ENCODE measurements at places on chromosomes 3 and 15.

GRCh38 chr15:70151462-70151861 lies 53.7 kb upstream of the TLE3 start:
- DNase-seq = no peak

DNA sequence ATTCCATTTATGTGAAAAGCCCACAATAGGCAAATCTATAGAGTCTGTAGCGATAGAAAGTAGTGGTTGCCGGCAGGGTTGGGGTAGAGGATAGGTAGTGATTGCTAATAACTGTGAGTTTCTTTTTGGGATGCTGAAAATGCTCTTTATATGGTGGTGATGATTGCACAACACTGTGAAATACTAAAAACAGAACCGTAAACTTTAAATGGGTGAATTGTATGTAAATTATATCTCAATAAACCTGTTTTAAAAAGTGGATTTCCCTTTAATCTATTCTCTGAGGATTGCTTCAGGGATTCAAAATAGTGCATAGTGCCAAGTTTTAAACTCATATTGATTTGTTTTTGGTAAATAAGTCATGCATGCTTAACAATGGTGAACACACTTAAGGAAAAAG lies 140.2 kb downstream of the LPP start:
- DNase-seq = no peak

DNA sequence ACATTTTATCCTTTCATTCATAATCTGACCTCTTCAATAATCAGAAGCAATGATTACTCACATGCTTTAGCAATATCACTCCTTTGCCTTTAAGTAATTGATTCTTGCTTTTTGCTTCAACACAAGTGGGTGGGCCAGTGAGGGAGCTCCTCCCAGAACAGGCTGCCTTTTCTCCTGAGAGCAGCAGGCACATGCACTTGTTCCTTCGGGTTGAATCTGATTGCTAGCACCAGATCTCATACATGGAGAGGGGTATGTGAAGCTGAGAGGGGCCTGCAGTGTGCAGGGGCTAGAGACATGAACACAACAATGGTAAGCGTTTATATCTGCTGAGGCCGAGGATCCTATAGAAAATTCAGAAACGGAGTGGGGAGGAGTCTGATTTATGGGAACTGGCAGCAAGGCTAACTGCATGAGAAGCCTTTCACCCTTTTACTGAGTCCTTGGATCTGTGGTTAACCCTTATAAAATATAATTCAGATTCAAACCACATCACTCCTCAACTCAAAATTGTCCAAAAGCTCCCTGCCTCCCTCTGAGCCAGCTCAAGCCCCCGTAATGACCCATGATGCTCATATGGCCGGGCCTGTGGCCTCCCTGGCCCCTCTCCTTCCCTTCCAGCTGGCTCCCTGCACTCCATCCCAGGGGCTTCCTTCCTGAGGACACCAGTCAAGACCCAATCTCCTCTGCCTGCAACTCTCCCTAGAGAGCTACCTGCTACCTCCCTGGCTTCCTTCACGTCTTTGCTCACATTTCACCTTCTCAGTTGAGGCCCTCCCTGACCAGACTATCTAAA lies 32.4 kb downstream of the ZNF445 start:
- no peak for DNase-seq

DNA sequence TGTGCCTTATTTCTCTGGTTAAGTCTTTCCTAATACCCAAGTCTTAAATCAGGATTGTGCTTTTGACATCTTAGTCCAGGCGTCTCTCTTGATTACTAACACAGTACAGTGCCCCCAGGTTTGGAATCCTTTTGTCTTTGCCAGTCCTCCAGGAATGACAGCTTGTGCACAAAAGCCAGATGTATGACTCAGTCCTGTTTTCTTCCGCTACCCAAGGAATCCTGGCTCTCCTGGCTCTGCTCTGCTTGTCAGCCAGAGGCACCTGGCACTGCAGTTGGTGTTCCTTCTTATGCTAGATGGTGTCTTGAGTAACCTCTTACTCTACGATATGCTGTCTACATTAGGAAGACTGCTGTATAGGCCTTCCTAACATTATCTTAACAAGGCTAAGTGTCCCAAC lies 728.2 kb upstream of the NECTIN3 start:
- no peak for DNase-seq

DNA sequence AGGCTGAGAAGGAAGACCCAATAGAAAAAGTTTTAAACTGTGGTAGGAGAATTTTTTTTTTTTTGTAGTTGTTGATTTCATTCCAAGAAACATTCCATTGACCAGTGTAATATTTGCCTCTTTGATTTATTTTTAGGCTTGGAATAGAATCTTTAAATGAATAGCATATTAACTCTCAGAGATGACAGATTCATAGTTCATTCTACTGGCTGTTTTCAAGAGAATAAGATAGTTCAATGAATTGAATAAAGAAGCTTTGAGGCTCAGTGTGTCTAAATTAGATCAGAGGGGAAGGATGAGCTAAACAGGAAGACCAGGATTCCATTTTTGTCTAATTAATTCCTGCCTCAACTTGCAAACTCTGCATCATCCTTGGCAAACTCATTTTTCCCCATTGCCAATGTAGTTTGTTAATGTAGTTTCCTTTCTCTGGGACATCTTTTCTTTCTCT lies 98.4 kb downstream of the NAALADL2 start:
- DNase-seq = no peak

DNA sequence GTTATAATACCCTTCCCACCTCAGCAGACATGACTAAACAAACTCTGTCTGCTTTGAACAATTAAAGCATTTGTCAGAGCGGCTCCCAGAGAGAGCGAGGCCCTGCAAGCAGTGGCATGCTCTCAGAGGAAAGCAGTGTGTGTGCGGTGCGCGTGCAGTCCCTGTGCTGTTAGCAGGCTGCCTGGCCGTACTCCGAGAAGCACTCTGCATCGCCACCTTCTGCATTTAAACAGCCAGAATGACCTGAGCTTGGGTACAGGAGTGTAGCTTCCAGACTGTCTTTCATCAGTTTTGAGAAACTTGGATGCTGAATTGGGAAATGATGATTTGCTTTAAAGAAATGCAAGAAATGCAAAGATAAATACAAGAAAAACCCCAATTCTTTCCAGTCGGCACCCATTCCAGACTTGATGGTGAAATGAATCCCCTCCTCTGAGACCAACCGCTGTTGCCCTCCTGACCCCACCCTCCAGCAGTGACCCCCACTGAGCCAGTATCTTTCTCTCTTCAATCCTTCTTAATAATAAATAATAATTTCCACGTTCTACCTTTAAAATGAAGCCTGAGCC lies 113.5 kb downstream of the VGLL4 start:
- no peak for DNase-seq

DNA sequence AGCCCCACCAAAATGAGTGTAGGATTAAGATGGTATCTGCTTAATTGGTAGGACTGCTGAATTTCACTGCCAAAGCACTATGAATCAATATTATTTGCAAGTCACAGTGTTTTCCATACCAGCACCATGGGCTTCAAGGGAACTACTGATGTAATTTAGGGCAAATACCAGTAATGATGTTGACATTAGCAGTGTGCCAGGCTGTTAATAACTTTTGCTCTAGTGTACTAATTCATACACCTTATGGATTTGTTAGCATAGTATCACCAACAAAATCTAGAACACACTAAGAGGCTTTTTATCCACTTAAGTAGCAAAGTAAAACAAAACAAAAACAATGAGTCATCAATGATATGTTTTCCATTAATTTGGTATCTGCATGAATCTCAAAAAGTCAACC lies 888.2 kb downstream of the CADM2 start:
- no peak for DNase-seq

- no peak for DNase-seq
These were observed 18.1 kb downstream of the H1-8 start for GRCh38 chr3:129560911-129561594.

GRCh38 chr3:32309654-32310242 lies 71.3 kb downstream of the CMTM8 start:
- no peak for DNase-seq

- DNase-seq = no peak
These were observed 50.3 kb downstream of the MED12L start for GRCh38 chr3:151135541-151136337.

DNA sequence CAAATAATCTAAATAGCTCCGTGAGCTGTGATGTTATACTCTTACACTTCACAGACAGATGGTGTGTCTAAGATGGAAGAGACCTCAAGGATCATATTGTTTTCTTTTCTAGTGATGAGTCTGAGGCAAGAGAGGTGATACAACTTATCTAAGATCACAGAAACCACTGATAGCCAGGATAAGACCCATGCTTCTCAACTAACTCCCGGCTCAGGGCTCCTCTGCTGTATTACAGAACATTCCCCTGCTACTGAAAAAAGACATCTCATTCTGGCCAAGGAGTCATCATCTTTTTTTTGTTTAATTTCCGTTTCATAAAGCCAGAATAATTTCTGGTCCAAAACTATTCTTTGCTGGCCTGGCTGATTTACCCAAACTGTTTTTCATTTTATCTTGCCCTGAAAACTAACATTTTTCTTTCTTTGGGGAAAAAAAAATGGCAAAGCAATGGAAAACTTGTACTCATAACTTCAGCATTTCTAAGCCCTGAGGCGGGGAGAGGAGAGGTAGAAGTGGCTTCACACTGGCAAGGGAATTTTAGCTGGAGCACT lies 46.9 kb upstream of the GAP43 start:
- no peak for DNase-seq

DNA sequence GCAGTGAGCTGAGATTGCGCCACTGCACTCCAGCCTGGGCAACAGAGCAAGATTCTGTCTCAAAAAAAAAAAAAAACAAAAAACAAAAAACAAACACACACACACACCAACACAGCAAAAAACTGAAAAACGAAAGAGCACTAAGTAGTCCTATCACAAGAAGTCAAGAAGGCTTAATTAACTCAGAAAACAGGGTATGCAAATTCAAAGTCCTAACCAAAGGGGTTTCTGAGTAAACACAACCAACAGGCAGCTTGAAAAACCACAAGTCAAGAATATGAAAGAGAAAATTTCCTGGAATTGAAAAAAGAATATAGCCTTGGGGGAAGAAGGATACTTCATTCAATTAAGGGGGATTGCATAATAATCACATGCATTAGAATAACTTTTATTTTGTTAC lies 37.7 kb upstream of the PARP14 start:
- no peak for DNase-seq

GRCh38 chr3:13308380-13308801 lies 111.7 kb downstream of the NUP210 start:
- DNase-seq = no peak

DNA sequence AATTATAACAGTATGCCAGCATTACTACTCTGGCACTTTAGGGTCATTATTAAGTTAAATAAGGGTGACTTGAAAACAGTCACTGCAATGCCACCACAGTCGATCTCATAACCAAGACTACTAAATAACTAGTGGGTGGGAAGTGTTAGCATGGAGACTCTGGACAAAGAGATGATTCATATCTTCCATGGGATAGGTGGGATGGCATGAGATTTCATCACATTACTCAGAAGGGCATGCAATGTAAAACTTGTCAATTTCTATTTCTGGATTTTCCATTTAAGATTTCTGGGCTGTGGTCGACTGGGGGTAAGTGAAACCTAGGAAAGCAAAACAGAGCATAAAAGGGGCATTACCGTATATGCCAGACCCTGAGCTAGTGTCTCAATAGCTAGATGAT lies 538.9 kb upstream of the GRM7 start:
- DNase-seq = no peak

DNA sequence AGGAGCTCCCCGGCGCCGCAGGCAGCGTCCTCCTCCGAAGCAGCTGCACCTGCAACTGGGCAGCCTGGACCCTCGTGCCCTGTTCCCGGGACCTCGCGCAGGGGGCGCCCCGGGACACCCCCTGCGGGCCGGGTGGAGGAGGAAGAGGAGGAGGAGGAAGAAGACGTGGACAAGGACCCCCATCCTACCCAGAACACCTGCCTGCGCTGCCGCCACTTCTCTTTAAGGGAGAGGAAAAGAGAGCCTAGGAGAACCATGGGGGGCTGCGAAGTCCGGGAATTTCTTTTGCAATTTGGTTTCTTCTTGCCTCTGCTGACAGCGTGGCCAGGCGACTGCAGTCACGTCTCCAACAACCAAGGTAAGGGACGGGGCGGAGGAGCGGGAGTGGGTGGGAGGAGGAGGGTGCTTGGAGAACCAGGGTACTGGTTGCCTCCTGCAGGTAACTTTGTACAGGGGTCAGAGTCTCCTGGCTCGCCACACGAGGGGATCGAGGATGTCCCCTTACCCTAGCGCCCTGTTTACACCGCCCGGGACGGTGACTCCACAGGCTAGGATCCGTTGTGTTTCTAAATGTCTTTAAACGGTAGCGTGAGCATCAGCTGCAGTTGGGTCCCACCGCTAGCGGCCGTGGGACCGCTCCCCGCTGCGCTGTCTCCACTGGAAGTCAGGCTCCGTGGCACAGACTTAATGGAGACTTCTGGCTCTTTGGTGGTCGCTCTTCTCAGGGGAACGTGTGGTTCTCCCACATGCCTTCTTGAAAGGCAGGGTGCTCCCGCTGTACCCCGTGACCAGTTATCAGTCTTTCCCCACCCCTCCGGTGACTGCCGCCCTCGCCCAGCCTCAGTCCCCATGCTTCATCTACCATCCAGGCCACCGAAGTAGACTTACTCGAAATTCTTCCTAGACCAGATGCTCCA lies 515 bp downstream of the EPHA6 start:
- DNase-seq = no peak

GRCh38 chr3:168272343-168272985 lies 176.7 kb upstream of the GOLIM4 start:
- DNase-seq = no peak

GRCh38 chr3:169534439-169534838 lies 129.1 kb downstream of the MECOM start:
- DNase-seq = no peak

GRCh38 chr15:63493436-63493835 lies 11.0 kb upstream of the USP3 start:
- DNase-seq = no peak

- no peak for DNase-seq
These were observed 14.9 kb downstream of the ARL8B start for GRCh38 chr3:5136919-5137429.

DNA sequence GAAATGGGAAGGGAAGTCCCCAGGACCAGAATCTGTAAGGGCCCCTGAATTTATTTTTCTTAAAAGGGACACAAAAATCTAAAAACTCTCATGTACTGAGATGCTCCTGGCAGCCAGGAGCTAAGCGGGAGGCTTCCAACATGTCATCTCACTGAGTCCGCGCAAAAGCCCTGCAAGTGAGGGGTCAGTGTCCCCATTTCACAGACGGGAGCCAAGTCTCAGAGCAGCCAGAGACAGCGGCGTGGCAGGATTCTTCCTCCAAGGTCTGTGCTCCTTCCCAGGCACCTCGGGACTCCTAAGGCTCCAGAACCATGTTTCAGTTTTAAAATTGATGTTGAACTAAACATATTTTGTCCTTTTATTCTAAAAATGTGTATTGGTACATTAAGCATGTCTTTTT lies 114.8 kb downstream of the ADCY5 start:
- DNase-seq = no peak

GRCh38 chr15:63848879-63849551 lies 15.3 kb upstream of the HERC1 start:
- no peak for DNase-seq

DNA sequence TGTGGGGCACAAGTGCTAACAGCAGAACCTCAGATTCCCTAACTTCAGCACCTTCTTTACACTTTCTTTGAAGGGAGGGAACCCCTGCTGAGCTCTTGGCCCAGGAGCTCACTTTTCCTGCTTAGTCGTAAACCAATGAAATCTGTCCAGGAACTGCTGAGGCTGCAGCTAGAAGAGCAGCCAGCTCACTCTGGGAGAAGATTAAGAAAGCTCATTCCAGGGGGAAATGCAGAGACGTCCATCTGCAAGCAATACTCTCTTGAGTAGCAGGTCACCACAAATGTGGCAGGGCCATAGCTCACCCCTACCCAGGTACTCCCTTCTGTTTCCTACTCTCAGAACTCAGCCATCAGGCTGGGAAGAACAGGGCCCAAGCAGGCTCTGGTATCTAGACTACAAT lies 103.3 kb downstream of the WDR76 start:
- no peak for DNase-seq

GRCh38 chr15:62125773-62126172 lies 39.3 kb downstream of the C2CD4B start:
- DNase-seq = no peak

Data from activated CD4-positive, CD25-positive, alpha-beta regulatory T cell treated with anti-CD3 and anti-CD28 coated beads, Interleukin-2, amount 50 U/mL, for 16 hours (primary cell).